ENCODE measurements at places on chromosomes 11 and 22.

DNA sequence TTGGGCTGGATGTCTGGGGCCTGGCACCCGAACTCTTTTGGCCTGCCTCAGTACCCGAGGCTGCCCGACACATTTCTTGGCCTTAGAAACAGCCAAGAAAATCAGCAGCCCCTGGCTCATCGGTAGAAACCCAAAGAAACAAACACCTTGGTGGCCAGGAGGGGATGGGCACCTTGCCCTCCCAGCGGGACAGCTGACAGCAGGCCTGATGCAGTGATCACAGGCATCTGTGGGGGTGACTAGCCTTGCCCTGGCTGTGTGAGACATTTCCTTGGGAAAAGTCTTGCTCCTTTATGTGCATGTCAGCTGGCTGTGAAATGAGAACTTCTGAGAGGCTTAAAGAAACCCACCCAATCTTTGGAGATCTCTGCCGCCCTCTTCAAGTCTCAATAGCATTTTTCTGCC lies 60.9 kb downstream of the SMIM38 start:
- no peak for DNase-seq

GRCh38 chr22:23110190-23110921 lies 31.4 kb downstream of the RSPH14 start:
- DNase-seq, result no peak

DNA sequence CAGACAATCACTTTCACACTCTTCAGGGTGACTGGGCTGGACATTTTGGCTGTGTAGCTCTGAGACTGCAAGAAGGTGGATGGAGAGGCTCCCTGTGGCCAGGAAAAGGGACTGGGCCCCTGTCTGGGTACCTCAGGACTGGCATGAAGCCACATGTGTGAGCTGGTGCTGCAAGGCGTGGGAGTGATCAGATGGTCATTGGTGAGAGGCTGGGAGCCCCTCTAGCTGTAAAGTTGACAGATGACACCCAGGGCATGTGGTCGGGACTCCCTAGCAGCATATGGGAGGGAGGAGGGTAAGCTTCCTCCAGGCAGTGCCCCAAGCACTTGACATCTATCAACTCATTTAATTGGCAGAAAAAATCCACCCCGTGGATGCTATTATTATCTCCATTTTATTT lies 18.9 kb upstream of the CABP2 start:
- DNase-seq, result no peak

DNA sequence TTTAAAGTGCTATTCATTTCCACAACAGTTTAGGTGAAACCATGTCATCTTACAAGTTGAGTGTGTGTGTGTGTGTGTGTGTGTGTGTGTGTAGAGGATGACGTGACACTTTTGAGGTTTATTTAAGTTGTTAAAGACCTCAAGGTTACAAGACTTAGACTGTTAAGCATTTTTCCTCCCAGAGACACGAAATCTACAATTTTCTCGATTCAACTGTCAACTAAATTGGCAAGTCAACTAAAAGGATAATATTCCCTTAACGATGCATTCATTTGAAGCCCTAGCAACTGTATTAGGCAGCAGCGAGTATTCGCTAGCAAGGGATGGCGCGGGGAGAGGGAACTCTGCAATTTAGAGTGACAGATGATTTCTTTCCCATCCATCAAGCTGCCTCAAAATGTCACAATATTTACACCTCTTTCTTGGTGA lies 17.6 kb upstream of the BDNF start:
- DNase-seq, result no peak

DNA sequence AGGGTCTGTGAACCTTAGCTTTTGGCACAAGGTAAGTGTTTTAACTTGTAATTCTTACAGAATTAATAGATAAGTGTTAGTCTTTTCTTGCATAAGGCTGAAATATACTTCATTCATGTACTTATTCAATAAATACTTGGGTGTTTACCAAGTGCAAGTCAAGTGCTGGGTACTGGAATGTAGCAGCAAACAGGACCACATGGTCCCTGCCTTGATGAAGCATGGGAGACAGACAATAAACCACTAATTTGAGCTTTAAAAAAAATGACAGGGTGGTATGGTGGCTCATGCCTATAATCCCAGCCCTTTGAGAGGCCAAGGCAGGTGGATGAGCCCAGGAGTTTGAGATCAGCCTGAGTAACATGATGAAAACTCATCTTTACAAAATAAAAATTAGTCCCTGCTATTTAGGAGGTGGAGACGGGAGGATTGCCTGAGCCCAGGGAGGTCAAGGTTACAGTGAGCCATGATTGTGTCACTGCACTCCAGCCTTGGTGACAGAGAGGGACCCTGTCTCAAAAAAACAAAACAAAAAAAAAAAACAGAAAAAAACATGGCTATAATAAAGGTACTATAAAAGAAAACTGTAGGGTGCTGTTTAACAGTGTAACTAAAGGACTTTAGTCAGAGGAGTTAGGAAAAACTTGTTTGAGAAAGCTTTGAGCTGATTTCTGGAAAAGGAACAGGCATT lies 11.1 kb downstream of the CCDC83 start:
- DNase-seq, result no peak

DNA sequence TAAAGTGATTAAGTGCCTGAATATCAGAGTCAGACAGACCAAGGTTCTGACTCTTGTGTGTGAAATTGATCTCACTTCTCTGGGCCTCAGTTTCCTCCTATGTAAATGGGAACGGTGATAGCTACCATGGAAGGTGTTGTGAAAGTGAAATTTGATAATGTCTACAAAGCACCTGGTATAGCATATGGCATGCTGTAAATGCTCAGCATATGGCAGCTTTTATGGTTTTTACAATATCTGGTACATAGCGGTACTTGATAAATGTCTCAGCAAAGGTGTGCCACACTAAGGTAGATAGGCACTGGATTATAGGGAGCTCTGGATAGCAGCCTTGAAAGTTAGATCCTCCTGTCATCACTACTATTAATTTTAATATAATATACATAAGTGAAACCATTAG lies 19.9 kb downstream of the POU2AF2 start:
- no peak for DNase-seq

DNA sequence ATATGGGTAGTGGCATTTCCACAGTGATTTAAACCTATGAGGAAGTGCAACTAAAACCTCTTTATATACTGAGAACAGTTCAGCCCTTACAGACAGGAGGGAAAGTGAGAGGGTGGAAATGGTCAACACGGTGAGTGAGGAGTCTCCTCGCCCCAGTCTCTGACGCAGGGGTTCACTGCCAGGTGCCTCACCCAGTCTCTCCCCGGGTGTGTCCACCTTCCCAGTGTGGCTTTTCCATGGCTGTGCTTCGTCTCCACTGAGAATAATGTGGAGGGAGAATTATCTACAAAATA lies 116.6 kb upstream of the TOP3B start:
- no peak for DNase-seq

DNA sequence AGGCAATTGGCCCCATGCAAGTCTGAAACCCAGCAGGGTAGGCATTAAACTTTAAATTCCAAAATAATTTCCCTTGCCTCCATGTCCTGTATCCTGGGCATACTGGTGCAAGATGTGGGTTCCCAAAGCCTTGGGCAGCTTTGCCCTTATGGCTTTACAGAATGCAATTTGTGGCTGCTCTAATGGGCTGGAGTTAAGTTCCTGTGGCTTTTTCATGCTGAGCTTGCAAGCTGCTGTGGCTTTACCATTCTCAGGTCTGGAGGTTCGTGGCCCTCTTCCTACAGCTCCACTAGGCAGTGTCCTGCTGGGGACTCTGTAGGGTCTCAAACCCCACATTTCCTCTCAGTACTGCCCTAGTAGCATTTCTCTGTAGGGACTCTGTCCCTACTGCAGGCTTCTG lies 15.0 kb upstream of the BIRC3 start:
- DNase-seq, result no peak

GRCh38 chr11:107743191-107743590 lies 31.3 kb upstream of the SLN start:
- no peak for DNase-seq

DNA sequence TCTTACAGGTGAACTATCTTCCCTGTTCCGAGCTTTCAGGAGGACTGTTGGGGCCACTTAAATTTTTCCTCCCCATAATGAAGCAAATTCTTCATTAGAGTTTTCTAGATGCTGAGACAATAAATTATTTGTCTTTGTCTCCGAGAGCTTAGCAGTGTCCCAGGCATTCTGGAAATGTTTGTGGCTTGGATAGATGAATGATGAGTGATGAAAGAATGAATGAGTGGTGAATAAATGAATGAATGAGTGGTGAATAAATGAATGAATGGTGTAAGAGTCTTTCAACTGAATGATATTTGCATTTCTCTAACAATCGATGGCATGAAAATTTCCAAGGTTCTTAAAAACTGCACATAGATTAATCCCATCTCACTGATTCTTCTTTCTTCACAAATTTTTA lies 52.8 kb downstream of the AHNAK start:
- DNase-seq, result no peak

DNA sequence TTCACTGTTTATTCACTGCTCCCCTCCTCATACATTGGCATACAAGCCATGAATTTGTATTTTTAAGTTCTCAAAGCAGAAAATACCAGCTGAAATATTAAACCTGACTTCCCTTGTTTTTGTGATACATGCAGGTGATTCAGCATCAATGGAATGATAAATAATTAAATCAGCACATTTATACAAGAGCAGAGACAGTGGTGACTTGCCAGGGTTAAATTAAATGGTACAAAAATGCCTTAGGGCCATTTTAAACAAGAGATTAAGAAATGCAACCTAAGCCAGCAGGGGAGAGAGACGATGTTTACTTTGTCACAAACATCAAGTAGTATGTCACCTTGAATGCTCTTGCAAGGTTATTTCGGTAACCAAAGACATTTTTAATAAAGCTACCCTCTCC lies 95.9 kb upstream of the DDI1 start:
- no peak for DNase-seq

DNA sequence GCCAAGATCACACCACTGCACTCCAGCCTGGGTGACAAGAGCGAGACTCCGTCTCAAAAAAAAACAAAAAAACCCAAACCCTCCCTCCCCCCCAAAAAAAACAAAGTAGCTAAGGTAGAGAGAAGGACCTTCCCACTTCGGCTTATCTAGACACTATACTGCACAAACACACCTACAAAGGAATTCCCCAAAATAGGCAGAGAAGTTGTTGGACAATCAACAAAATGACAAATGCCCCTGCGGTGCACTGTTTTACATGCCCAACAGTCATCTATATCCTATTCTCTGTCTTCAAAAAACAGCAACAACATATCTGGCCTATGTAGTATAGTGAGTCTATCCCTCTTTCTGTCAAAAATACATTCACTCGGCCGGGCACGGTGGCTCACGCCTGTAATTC lies 6.6 kb upstream of the DPF2 start:
- no peak for DNase-seq

GRCh38 chr11:113397212-113397611 lies 9.6 kb downstream of the ANKK1 start:
- no peak for DNase-seq

- no peak for DNase-seq
These were observed 9.2 kb downstream of the TCF20 start for GRCh38 chr22:42261296-42261695.

DNA sequence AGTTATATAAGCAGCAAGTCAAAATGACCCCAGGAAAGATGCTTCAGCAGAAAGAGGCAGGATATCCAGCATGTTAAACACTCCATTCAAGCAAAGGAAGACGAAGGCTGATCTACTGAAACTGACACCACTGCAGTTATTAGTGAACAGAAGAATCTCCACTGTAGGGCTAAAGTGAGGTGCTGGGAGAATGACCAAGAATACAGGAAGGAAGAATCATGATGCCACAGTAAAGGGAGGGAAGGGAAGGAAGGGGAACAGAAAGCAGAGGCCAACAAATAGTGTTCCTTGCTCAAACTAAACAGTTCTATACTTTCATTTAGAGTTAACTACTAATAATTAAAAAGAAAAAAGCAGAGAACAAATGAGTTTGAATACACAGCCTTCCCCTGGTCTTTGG lies 92.5 kb downstream of the SIK3 start:
- no peak for DNase-seq

GRCh38 chr11:8832571-8833260 lies 78.3 kb upstream of the AKIP1 start:
- DNase-seq, result peak; percentile 55

Data from NCI-H526 (cell line).